Posterior cingulate gyrus (tissue), 11 donors: ENCODE measurements at places on chromosomes 11 and 22.
A peak's percentile ranks its signal among the peaks of the same experiment; 100 is the strongest.

DNA sequence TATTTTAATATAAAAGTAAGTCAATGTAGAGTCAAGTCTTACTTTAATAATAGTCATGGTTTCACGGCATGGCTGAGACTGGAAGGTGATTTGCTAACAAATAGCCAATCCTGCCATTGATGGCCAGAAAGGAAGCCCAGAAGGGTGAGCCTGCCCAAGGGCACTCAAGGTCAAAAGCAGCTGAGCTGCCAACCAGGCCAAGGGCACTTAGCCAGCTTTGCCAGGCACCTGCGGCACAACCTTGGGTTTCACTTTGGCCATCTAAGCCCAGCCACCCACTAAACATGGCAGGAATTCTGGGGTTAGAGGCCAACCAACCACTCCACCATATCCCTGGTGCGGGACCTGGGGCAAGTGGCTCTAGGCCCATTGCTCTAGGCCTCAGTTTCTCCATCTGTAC is 4.2 kb downstream of the LHFPL7 start:
- DNase-seq, result no peak

DNA sequence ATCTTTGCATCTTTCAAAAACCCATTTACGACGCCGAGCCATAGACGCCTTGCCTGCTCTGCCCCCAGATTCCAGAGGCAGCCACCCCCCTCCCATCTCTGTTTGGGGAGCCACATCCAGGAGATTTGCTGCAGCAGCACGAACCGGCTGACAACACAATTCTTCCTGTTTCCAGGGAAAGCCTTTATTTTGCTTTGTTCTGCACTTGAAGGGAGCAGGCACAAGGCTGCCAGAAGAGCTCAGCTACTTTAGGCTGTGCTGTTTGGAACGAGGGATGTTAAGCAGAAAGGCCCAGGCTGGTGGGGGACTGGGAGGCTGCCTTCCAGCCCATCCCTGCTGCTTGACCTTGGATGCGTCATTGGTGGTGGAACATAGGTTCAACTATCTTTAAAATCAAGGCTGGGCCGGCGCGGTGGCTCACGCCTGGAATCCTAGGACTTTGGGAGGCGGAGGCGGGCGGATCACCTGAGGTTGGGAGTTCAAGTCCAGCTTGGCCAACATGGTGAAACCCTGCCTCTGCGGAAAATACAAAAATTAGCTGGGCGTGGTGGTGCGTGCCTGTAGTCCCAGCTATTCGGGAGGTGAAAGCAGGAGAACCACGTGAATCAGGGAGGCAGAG is 243.9 kb downstream of the MIAT start:
- DNase-seq, result no peak

- peak; percentile 97 for DNase-seq
Observed at GRCh38 chr11:75142714-75143419, 8.0 kb upstream of the SLCO2B1 start.

DNA sequence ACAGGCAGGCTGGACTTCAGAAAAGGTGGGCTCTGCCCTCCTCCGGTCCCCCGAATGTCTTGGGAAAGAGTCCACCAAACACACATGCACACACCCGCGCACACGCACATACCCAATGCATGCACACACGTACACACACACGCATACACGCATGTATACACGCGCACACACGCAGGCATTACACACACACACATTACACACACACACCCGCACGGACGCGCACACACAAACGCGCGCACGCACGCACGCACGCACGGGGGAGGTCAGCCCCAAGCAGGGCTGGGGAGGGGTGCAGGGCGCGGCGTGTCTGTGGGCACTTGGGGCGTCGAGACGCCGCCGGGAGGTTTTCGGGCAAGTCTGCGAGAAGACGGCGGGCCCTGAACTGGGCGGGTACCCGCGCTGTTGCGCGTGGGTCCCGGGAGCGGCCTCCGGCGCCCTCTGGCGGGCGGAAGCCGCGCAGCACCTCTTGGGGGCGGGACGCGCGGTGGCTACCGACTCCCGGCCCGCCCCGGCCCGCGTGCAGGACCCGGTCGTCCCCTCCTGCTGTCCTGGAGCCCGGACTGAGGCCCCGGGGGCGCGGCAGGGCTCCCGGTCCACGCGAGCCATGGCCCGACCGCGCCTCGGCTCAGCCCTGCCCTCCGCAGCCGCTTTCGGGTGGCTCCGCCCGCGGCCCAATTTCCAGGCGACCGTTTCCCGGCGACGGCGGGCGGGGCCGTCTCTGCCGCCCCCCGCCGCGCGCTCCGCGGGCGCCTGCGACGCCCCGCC is 3.6 kb downstream of the SEPTIN5 start:
- DNase-seq, result peak; percentile 96

GRCh38 chr11:26860895-26861294 is 133.0 kb upstream of the FIBIN start:
- DNase-seq, result no peak

- no peak for DNase-seq
Observed at GRCh38 chr11:115222218-115222862, 281.9 kb downstream of the CADM1 start.

- DNase-seq, result peak; percentile 86
Observed at GRCh38 chr22:31211862-31212730, at the start of gene LIMK2. Gene LIMK2 (plus strand): TSS chr22:31212298. CDS start chr22:31212409, 111 bp downstream.

DNA sequence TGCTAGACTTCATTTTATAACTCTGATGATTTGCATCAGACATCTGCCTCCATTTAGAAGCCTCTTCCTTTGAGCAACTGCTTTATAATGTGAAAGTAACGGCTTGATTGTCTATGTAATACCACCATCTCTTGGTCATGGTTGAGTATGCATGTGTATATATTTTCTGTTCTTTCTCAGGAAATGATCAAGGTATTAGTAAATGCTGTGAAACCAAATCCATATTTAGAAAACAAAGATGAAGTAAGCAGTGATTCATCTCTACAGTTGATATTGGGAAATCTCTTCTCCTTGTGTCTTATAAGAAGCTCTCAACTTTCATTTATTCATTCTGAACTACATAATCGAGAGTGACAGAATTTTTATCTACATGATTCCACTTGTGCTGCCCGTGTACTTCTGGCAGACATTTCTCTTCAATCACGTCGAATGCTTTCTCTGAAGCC is 104.6 kb upstream of the ANO3 start:
- DNase-seq, result no peak

- no peak for DNase-seq
Observed at GRCh38 chr11:100930185-100930778, 199.3 kb downstream of the PGR start.

DNA sequence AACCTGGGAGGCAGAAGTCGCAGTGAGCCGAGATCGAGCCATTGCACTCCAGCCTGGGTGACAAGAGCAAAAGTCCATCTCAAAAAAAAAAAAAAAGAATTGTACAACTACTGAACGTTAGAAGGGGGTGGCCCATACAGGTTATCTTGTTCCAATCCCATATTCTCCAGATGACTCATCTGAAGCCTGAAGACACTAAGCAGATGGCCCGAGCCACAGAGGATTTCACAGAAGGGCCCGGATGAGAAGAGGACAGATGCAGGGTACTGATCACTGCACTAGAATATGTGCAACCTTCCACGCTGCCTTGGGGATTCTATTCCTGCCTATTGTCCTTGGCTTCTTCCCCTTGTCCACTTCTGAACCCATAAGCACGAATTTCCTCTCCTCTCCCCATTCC is 70.9 kb upstream of the UBASH3B start:
- DNase-seq, result no peak
